ENCODE measurements at places on chromosomes 1 and 21. TPM values are rescaled to one million over a fixed set of nuclear protein-coding genes. Genes with fewer than 3 reads are reported as not detected.

DNA sequence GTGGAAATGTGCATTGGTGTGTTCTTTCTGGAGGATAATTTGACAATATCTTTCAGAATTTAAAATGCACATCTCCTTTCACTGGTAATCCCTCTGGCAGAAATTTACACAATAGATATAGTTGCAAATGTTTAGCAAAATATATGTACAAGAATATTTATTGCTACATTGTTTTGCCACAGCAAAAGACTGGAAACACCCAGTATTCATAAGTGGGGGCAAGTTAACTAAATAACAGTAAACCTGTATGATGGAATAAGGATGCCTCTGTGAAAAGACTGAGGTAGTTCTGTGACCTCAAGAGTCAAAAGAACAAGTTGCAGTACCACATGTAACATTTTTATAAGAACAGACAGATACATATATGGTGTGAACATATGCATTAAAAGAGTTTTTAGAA, 13.7 kb upstream of the TADA1 start:
- no peak for DNase-seq

The S100A9 gene
- total RNA-seq: not detected

GRCh38 chr21:33203371-33203724, 26.4 kb upstream of the IFNAR2 start:
- DNase-seq: no peak

DNA sequence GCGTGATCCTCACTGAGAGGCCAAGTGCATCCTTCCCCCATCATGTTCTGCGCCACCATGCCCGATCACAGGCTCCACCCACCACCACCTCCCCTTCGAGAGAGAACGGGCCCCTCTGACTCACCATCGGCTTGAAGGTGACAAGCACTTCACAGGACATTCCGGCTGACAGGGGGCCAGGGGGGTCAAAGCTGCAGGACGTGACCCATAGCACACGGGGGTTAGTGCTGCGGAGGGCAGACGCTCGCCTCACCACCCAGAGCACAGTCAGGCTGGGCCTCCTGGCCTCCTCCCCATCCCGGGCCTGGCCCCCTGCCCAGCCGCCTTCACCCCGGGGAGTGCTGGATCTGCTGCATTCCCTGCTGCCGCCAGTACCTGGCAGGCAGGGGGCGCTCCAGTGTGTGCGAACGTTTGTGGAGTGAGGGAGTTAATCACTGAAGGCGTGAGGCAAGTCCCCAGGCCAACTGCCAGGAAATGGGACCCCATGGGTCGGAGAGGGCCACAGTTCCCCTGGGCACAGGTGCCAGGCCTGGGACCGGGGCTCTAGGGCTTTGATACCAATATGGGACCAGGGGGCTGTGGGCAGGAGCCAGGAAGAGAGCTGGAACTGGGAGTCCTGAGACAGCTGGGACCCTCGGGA, 40.9 kb upstream of the TMEM52 start:
- DNase-seq: peak; percentile 86

The SLC44A5 gene
- total RNA-seq: 15.4 TPM

DNA sequence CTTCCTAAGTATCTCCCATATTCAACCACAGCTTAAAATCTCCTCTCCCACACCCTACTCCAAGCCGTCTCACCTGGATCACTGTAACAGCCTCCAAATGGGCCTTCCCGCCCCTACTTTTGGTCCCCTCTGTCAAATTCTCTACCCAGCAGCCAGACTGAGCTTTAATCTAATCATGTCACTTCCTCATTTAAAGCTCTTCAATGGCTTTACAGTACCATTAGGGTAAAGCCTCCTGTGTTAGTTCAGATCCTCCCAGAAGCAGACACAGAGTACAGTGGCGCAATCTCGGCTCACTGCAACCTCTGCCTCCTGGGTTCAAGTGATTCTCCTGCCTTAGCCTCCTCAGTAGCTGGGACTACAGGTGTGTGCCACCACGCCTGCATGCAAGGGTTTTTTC, 46.8 kb upstream of the PSEN2 start:
- DNase-seq: no peak

GRCh38 chr21:43600642-43601402, 58.5 kb downstream of the HSF2BP start:
- no peak for DNase-seq

DNA sequence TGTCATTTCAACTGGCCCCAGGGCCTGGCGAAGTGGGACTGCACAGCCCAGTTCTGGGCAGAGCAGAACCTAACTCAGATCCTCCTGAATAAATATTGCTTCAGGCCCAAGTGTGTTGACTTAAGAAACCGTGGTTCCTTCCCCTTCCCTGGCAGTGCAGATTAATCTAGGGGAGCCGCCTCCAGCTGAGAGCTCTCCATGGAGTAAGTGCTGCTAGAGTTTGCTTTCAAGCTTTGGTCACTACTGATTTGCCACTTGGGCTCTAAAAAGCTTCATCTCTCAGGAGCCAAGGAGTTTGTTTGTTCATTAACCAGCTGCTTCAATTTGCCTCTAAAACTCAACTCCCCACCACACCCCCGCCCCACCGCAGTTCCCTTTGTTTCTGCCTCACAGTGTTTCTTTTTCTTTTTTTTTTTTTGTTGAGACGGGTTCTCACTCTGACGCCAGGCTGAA, 112.1 kb downstream of the DTL start:
- no peak for DNase-seq

GRCh38 chr1:166701603-166702100, 137.6 kb upstream of the POGK start:
- no peak for DNase-seq
